ENCODE measurements at places on chromosomes 16 and 17. TPM values are rescaled to one million over a fixed set of nuclear protein-coding genes. Genes with fewer than 3 reads are reported as not detected.

DNA sequence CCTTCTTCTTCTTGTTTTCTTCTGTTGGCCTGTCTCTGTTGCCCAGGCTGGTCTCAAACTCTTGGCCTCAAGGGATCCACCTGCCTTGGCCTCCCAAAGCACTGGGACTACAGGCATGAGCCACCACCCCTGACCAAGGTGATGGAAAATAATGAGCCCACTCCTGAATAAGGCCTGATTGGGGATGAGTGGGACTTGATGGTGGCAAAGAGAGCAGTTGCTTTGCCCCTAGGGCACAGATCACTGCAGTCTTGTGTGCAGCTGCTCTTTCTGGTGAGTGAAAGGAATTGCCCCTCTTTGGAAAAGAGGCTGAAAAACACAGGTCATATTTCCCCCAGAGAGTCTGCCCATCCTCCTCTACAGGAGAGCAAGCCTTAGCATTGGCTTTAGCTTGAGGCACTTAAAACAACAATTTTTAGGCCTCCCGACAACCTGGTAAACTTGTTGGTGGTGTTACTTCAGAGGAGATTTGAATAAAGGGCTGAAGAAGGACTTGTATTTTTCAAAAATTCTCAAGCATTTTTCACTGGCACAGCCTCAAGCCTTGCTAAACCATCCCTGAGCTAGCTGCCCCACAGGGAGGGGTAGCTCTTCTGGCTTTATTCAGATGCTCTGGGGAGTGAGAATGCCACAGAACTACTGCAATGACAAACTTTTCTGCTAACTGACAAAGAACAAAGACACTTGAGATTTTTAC, 6.1 kb upstream of the PDP2 start:
- H3K36me3 ChIP-seq = no peaks in the 10 kb centered on the region
- H3K4me1 ChIP-seq = peaks cover 22% of the 10 kb centered on the region
- no peak for DNase-seq

DNA sequence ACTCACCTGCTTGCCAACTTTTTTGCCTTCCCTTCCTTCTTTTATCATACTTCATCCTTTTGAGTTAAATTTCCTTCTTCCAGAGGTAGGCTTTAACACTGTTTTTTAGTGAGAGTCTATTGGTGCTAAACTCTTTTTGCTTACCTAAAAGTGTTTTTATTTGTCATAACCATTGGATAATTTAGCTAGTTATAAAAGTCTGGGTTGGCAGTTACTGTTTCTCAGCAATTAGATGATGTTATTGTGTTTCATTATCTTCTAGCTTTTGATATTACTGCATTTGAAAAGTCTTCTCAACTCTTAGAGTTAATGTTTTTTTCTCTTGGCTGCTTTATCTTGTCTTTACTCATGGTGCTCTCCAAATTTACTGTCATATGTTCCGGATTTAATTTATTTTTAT, 22.6 kb downstream of the ZNRF1 start:
- H3K27ac ChIP-seq = no peak overlapping the region
- no peak for DNase-seq
- peaks cover 24% of the 10 kb centered on the region for H3K4me1 ChIP-seq
- H3K36me3 ChIP-seq = peaks cover 24% of the 10 kb centered on the region

DNA sequence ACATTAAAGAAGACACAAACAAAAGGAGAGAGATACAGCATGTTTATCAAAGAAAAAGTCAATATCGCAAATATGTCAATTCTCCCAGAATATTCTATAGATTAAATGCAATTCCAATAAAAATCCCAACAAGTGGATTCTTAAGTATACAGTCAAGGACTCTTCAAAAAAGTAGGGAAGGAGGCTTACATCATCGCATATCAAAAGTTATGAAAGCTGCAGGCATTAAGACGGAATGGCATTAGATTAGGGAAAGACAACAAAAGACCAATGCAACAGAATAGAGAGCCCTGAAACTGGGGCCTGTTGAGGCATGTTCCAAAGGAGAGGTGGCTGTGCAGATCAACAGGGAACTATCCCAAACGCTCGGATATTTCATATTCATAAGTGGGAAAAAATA, 76.0 kb downstream of the MARCHF10 start:
- H3K4me3 ChIP-seq = no peak overlapping the region
- H3K4me1 ChIP-seq = peaks cover 13% of the 10 kb centered on the region
- H3K27ac ChIP-seq = no peak overlapping the region
- peaks cover 12% of the 10 kb centered on the region for H3K27me3 ChIP-seq
- H3K36me3 ChIP-seq = no peaks in the 10 kb centered on the region
- no peak for DNase-seq

The ZG16 gene
- total RNA-seq = 1.5 TPM

The NEK8 gene
- total RNA-seq = 8.7 TPM
